ENCODE measurements at places on chromosomes 3 and 15.
A peak's percentile ranks its signal among the peaks of the same experiment; 100 is the strongest.

GRCh38 chr15:59611276-59612260 lies at the start of gene GCNT3:
Gene GCNT3, plus strand, starts transcription at chr15:59611783. Its CDS starts 6,456 bp downstream, at chr15:59618239.
- no peak for DNase-seq

DNA sequence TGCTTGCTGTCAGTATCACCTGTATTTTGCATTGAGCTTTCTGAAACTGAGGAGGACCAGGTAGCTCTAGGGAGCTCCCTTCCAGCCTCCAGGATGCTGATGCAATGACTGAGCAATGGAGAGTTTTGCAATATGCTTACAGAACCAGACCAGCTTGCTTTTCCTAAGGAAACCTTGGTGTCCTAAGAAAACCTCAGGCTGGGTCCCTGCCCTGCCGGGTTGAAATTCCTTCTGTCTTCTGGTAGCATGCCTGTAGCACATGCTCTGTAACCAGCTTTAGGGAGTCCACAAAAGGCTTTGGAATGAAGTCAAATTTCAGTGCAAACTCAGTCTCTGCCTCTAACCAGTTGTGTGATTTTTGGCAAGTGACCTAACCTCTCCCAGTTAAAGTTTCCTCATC lies 65.8 kb upstream of the GSK3B start:
- DNase-seq: peak; percentile 100

DNA sequence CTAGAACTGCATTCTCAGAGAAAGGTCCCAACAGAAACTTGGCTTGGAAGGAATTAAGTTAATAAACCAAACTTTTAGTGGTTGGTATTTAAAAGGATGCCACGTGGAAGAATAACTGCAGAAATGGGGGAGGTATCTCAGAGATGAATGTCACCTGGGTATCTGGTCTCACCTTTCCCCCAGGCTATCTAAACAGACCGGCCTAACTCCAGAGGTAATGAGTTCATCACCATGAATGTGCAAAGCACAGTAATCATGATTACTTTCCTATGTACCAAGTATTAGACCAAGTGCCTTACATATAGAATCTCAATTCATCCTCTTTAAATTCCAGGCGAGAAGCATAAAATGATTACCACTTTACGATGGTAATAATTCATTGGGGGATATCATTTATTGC lies 80.8 kb downstream of the FBN1 start:
- DNase-seq: no peak

DNA sequence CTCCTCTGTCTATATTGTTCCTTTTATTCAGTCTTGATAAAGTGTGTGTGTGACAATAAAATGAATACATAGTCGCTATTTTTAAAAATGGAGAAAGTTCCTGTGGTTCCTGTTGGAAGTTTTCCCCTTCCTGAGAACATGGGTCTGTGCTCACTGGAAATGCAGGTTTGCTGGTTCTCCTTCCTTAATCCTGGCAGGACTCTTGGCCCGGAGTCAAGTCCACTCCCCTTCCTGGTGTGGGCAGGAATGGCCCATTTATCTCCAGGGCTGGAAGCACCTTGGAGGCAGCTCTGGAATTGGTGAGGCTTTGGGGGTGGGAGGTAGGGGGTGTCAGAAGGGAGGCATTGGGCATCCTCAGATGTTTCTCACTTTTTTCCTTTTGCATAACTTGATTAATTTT lies 30.1 kb downstream of the FOXL2 start:
- DNase-seq: no peak

GRCh38 chr3:36484386-36484785 lies 104.1 kb downstream of the STAC start:
- no peak for DNase-seq

DNA sequence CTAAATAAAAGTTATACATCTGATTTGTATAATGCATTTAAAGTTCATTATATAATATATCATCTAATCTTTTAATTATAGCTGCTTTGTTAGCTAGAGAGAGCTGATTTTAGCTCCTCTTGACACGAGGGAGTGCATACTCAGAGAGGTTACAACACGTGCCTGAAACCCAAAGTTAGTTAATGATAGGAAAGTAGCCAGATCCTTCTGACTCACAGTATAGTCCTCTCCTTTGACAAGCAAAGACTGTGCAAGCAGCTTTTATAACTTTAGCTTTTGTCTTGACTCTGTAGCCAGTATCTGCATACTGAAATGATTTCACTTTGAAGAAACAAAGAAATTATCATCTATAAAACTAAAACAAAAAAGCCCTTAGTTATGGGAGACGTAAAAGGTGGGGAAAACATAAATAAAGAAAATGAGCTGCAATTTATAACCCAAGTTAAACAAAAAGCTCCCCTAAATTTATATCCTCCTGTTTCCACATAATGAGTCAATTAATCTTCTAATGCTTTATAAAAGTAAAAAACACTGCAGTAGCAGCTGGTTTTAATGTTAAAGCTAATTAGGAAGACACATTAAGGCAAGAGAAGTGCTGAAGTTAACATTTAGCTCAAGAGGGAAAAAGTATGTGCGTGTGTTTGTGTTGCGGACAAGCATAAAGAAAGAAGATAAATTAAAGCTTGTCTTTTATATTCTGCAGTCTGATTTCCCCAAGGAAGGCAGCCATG lies 13.1 kb downstream of the GABRR3 start:
- DNase-seq: no peak

DNA sequence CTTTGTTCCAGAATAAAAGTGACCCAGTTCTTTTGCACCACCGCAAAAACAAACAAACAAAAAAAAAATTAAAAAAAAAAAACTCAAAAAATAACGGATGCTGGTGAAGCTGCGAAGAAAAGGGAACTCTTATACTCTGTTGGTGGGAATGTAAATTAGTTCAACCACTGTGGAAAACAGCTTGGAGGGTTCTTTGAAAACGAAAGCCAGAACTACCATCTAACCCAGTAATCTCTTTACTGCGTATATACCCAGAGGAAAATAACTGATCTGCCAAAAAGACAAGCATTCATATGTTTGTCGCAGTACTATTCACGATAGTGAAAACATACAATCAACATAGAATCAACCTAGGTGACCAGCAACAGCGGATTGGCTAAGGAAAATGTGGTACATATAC lies 298.9 kb upstream of the CBLB start:
- no peak for DNase-seq

- no peak for DNase-seq
These were observed 171.3 kb upstream of the GADL1 start for GRCh38 chr3:31065765-31066164.

DNA sequence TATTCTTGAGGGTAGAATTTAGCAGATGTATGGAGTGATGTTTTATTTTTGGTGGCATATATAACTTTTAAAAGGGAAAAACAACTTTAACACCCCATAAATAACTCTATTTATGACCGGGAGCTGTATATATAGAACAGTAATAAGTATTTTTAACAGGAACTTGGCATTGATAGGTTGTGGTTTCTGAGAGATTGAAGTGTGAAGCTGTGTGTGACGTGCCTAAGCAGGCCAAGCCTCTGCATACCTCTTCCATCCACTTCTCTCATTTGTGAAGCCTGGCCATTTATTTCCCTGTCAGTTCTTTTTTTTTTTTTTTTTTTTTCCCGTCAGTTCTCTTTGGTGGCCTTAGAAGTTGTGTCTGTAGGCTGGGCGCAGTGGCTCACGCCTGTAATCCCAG lies 23.0 kb downstream of the RBM5 start:
- no peak for DNase-seq

DNA sequence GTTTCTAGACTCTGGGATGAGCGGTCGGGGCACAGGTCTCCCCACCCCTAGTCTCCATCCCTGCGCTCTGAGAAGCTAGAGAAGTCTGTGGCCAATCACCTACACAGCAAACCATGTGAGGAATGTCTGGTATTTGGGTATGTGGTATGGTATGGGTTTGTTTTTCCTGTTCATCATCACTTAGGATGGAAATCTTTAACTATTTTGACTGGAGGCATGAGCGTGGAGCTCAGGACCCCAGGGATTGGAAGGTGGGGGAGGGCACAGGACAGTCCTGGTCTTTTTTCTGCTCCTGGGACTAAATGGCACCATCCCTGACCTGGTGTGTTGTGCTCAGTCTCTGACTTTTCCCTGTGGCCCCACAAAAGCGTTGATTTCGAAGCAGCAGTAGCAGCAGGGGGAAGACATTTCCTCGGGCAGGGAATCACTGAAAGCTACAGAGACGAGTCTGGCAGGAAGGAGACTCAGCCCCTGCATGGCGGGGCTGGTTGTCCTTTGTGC lies 191.7 kb upstream of the TPM1 start:
- DNase-seq: peak; percentile 68

DNA sequence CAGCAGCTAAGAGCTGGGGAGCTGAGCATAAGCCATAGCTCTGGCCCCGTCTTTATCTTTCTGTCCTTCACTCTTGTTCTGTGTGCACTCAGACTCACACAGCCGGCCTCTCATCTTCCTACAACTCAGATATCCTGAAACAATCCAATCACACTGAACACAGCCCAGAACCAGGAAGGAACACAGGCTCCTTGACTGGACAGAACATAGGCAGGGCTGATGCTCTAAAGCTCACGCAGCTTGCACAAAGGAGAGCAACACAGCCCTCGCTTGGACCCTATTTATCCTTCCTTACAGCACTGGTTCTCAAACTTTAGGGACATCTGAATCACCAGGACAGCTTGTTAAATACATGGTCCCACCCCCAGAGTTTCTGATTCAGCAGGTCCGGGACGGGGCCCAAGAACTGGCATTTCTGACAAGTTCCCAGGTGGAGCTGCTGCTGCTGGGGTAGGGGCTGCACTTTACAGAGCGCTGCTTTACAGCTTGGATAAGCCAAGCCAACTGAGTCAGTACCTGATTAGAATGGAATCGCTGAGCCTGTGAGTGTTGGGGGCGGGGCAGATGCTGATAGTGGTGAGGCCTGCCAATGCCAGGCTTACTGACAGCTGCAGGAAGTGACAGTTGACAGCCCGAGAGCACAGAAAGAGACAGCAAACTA lies 65.1 kb downstream of the MRPL46 start:
- no peak for DNase-seq

GRCh38 chr3:49411535-49411967 lies 225 bp downstream of the RHOA start:
- no peak for DNase-seq

DNA sequence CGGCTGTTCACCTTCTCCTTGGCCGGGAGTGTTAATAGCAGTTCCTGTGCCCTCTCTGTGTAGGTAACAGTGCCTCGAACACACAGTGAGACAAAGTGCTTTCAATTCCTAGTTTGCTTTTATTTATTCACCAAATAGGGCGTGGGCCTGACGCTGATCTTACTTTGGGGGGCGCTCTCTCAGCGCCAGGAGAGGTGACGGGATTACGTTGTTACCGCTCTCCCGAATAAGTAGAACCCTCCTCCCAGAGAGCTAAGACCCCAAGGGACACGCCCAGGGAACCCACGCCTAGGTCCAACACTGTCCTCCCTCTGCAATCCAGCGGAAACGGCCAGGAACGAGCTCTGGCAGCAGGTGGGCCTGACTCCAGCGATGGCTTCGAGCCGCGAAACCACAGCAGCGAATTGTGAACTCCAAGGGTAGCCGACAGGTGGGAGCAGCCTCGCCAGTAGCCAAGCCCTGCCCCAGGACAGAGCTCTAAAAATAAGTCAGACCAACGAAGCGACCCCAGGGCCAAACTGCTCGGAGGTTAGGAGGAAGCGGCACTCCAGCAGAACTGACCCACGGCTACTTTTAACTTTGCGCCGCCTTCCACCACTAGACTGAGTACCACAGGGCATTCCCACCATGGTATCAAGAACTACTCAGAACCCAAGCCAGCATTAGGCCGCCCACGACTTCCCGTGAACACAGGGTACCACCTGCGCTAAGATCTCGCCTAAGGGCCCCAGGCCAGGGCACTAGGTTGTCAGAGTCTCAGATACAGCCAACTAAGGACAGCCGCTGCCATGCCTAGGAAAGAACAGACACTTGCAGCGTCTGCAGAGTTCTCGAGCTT lies 1.6 kb upstream of the SIN3A start:
- no peak for DNase-seq

DNA sequence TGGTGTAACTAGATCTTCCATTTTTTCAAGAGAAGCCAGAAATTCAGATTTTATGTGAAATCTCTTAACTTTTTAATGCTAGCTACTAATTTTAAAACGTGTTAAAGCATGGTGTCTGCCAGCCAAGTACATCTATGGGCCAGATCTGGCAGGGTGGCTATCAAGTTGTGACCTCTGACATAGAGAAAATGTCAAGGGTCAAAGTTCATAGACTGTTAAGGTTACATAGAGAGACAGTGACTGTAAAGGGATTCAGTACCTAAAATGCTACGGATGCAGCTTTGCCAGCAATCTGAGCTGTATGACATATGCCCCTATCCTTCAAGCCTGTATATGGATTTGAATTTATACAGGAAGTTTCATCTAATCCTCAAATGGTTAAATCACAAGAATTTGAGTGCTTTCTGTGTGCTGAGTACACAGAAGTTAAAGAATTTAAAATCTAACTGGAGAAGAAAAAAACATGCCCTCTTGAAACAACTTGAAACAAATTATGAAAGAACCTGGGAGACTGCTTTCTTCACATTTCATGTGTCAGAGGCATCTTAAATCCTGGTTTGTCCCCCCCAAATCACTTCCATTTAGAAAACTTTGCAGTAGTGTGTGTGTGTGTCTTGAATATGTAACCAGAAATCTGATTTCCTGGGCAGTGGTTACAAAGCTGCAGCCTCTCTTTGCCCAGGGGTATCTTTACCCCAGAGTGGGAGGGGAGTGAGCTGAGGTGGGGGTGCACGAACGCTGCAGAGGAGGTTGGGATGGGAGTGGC lies 895 bp upstream of the ARHGAP31 start:
- no peak for DNase-seq

DNA sequence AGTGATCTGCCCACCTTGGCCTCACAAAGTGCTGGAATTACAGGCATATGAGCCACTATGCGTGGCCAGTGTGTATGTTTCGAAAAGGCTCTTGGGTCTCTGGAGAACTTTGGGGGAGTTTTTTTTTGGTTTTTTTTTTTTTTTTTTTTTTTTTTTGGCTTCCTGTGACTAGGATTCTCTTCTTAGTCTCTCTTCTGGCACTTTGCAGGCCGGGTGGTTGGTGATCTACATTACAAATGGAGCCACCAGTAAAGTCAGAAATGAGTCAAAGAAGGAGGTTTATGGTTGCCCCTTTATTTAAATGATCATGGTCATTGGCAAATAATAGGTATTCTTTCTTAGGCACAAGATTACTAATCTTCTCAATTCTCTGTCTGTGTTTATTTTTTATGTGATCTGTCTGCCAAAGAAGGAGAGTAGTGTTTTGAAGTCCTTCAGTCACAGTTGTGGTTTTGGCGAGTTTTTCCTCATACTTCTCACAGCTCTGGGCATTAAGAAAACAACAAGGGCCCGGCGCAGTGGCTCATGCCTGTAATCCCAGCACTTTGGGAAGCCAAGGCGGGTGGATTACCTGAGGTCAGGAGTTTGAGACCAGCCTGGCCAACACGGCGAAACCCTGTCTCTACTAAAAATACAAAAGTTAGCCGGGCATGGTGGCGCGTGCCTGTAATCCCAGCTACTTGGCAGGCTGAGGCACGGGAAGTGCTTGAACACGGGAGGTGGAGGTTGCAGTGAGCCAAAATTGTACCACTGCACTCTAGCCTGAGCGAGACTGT lies 38.3 kb downstream of the PDE8A start:
- DNase-seq: no peak
